ENCODE measurements at places on chromosomes 1 and 21.

DNA sequence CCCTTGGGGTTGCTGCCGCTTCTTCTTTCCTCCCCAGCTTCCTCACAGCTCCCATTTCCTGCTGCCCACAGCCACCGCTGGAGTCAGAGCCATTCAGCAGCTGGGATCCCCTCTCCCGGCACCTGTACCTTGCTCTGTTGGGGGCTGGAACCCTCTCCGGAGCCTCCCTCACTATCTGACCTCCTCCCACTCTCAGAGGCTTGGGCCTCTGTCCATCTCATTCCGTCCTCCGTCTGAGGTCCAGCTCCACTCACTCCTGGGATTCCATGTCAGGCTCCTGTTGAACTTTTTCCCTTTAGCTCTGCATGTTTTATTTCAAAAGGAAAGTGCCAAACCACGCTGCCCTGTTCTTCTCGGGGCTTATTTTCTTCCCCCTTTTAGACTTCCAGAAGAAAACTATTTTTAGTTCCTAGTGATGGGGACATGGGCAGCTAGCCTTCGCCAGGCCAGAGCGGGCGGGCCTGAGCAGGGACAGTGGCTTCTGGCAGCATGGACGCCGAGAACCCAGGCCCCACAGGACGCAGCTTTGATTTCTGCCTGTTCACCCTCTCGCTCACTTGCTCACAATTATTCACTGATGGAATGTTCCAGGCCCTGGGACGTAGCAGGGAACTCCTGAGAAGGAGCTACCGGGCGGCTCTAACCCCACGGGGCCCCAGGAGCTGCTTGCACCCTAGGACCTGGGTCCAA, 79.2 kb downstream of the ARHGEF10L start:
- no peak for DNase-seq

- DNase-seq: peak; percentile 25
These were observed 226.9 kb upstream of the TMPRSS15 start for GRCh38 chr21:18630446-18630845.

- peak; percentile 62 for DNase-seq
These were observed 19.4 kb downstream of the KCNC4 start for GRCh38 chr1:110229348-110230001.

DNA sequence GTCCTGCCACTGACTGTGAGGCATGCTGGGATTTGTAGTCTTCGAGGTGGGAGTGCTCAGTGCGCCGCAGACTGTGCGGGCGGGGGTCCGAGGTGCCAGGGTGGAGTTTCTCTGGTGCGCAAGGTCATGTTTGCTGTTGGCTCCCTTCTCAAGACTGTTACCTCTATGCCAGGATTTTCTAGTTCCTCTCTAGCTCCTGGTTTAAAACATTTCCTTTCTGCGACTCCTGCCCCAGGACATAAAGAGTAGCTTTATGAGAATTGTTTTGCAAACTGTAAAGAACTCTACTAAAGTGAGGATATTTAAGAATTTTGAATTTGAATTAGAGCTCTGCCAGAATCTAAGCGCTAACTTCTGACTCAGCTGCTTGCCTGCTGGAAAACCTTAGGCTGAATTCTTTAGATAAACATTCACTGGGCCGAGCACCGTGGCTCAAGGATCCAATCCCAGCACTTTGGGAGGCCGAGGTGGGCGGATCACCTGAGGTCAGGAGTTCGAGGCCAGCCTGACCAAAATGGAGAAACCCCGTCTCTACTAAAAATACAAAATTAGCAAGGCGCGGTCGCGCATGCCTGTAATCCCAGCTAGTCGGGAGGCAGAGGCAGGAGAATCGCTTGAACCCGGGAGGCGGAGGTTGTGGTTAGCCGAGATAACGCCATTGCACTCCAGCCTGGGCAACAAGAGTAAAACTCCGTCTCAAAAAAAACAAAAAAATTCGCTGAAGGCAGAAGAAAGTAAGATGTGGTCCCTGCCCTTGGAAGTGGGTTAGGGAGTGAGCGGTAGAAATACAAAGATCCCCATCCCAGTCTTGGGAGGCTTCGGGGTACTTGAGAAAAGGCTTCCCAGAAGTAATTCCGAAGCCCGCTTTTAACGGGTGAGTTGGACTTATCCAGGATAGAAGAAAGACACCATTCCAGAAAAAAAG, 992 bp upstream of the USP48 start:
- peak; percentile 99 for DNase-seq

GRCh38 chr1:11487196-11487751, 8.3 kb downstream of the DISP3 start:
- no peak for DNase-seq

GRCh38 chr1:65289449-65289848, 19.9 kb upstream of the DNAJC6 start:
- no peak for DNase-seq

- no peak for DNase-seq
These were observed 122.7 kb downstream of the ZBTB18 start for GRCh38 chr1:244173769-244174168.

GRCh38 chr1:18005238-18005637, 102.4 kb upstream of the IGSF21 start:
- no peak for DNase-seq

- DNase-seq: no peak
These were observed 82.4 kb upstream of the COL11A1 start for GRCh38 chr1:103190766-103191165.

GRCh38 chr1:201774224-201774982, 54.6 kb upstream of the IPO9 start:
- peak; percentile 80 for DNase-seq

- no peak for DNase-seq
These were observed 10.9 kb downstream of the IER5 start for GRCh38 chr1:181099152-181100014.

DNA sequence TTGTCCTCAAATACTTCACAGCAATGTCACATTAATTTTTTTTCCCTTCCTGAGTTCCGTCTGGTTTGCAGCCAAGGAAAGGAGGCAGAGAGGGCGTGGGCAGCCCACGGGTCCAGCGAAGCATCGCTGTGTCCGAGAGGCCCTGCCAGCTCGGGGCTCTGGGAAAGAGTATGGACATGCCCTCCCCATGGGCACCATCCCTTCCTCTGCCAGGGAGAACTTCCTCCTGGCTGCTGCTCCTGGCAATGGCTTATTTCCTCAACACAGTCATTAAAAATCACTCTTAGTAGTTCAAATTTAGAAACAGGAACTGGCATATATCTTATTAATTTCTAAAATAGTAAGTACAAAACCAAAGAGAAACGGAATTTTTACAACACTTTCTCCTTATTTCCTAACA, 115.4 kb downstream of the RIPK4 start:
- no peak for DNase-seq

DNA sequence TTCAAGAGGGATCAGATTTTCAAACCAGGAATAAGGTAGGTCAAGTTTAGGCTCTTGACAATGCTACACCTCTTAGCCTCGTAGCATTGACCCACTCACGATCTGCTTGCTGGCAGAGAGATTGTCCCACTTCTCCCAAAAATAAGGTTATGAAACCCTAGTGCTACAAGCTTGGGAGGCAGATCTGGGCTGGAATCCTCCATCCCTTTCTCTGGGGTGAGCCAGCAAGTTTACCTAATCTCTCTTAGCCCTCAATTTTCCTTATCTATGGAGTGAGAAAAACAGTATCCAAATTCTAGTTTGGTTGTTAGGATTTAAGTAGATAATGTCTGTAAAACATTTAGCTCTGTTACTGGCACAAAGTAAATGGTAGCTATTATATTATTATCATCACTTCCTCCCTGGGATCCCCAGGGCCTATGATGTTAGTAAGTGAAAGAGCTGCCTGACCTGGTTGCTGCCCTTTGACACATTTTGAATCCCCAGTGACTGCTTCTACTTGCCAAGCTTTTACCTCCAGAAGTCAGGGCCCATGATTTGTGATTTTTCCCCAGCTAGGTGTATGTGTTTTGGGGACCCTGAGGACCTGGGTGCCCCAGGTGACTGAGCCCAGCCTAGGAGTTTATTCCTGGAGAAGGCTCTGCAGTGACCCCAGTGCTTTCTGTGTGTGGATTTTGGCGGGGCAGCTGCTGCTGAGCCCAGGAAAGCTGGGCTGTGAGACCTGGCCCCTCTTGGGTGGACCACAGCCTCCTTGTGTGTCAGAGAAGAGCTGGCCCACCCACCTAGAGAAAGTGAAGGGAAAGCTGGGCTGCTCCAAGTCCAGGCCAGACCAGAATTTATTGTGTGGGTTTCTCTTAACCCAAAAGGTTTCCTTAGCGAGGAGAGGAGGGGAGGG, 48.2 kb upstream of the VANGL1 start:
- no peak for DNase-seq

- DNase-seq: no peak
These were observed 10.6 kb upstream of the UAP1 start for GRCh38 chr1:162550925-162551324.

- no peak for DNase-seq
These were observed 1.9 kb downstream of the CADM3 start for GRCh38 chr1:159173320-159173719.

DNA sequence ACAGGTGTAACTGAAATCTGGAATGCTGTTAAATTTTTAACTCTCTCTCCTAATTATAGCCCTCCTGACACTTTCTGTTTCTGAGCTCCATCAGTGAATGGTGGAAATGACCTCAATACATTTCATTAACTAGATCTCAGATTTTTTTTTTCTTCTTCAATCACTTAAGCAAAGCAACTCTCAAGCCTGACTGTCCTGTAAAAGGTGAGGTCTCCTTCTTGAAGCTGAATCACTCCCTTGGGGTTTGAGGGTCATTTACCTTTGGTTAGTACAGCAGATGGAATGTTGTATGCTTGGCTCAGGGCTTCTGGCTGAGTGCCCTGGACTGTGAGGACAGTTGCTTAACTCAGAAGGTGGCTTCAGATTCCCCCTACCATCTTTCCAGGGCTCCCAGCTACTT, 518.7 kb downstream of the PTPRC start:
- peak; percentile 48 for DNase-seq

DNA sequence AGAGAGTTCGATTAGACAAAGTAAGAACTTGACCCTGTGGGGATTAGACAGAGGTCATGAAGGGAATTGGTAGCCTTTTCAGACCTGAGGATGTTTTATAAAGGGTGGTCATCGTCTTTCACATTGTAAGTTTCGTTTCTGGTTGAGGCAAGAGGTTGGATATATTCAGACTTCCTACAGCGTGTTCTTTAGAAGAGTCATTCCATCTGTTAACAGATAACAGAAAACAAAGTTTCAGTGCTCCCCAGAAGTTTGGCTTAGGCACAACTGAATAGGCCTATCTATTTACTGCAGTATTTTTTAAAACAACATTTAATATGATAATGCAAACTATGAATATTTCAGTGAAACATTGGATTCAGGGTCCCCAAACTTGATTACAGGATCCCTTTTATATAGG, 17.1 kb upstream of the IVNS1ABP start:
- DNase-seq: no peak

GRCh38 chr21:31914472-31914871, 41.7 kb downstream of the HUNK start:
- DNase-seq: no peak

DNA sequence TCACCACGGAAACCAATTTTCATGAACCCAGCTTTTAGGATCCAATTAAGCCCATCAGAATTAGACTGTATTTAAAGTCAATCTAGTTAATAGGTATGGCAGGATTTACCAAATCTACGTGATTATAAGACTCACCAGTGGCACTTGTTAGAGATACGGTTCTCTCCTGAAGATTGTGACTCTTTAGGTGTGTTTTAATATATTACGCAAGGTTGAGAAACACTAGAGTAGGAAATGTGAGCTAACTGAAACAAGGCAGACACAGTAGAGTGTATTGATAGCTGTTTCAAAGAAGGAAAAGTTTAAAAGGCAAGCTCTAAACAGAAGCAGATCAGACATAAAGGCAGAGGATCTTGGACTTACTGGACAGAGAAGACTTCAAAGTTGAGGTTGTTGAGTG, 11.2 kb upstream of the RPE65 start:
- DNase-seq: no peak

- peak; percentile 78 for DNase-seq
These were observed 9.3 kb upstream of the CAPN2 start for GRCh38 chr1:223702735-223703667.

DNA sequence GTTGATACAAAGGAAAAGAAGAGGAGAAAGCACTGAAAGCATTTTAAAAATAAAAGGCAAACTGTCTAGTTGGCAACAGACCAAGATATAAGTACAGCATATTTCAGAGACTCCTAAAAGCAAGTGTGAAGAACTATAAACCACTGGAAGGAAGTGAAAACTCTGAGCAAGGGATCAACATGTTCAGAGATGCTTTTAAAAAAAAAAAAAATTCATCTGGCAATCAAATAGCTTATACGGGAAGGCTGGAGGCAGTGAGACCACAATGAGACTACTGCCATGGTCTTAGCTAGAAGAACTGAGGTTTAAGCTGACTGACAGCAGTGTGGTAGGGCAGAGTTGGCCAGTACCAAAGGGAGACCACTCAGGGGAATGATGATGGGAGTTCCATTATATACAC, 124.3 kb downstream of the VAV3 start:
- no peak for DNase-seq

DNA sequence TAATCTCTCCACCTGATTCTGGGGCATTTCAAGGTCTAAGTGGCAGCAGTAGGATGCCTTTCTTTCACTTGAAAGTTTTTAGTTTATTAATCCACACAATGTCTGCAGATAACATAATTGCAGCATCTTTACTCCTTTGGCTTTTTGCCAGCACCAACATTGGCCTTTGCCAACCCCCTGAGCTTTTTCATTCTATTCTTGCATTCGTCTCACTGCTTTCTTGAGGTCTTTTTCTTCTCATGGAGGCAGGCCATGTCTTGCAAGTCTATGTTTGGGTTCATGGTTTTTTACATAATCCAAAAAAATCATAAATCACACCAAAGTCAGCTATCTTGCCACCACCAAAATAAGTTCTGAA, 30.4 kb upstream of the COG2 start:
- no peak for DNase-seq

DNA sequence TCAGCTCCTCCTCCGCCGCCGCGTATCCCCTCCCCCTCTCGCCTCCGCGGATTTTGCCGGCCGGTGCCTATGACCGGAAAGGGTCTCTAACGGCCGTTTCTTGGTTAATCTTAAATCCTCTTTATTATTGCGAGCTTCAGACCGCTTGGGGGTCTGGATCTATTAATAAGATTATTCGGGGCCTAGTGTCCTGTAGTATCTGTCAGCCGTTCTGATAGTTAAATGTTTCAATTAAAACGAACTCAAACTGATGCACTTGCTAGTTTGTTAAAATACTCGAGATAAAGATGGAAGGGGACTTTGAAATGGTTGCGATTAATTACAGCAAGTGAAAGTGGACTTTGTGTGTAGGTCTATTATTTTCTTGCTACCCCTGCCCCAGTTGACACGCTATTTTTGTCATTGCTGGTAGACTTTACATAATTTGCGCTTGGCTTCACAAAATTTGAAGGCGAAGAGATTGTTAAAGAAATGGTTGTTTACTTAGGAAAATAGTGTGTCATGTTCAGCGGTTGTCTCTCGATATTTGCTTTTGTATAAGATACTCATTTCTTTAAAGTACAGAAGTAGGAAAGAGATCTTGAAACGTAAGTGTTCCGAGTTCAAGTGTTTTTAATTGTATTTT, 779 bp downstream of the SON start:
- peak; percentile 82 for DNase-seq

DNA sequence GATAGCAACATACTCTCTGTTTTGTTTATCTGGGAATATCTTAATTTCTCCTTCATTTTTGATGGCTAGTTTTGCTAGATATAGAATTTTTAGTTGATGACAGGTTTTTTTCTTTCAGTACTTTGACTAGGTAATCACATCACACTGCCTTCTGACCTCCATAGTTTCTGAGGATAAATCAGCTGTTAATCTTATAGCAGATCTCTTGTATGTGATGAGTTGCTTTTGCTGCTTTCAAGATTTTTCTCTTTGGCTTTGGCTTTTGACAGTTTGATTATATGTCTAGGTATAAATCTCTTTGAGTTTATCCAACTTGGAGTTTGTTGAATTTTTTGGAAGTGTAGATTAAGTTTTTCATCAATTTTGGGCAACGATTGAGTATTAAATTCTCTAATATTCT, 142.6 kb downstream of the ZNF644 start:
- DNase-seq: no peak

All from Daoy (cell line).